ENCODE measurements at places on chromosomes 13 and 19. TPM values are rescaled to one million over a fixed set of nuclear protein-coding genes. Genes with fewer than 3 reads are reported as not detected.

DNA sequence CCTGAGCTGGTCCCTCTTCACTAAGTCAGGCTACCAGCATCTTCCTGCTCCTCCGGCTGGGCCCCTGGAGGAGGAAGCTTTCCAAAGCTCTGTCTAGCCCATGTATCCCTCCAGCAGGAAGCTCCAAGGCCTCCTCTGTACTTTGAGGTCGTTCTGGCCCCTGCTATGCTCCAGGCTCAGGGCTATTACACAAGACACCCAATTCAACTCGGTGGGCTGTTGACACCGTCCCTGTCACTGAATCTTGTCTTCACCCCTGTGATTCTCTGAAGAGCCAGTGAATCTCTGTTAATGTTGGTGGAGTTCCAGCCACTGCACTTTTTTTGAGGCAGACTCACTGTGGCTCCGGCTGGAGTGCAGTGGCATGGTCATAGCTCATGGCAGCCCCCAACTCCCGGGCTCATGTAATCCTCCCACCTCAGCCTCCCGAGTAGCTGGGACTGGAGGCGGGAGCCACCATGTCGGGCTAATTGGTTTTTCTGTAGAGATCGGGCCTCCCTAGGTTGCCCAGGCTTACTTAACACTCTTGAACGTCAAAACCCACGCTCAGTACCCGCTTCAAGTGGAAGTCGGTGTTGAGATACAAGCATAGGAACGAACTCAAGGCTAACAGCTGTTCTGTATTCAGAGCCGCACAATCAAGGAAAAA, 512 bp upstream of the REX1BD start:
- no peak for DNase-seq

GRCh38 chr13:112916296-112916695, 52.7 kb upstream of the MCF2L start:
- no peak for DNase-seq

GRCh38 chr13:76175961-76176725, 540.0 kb downstream of the LMO7 start:
- DNase-seq, result no peak

GRCh38 chr13:76319921-76320320, 566.3 kb downstream of the KCTD12 start:
- no peak for DNase-seq

DNA sequence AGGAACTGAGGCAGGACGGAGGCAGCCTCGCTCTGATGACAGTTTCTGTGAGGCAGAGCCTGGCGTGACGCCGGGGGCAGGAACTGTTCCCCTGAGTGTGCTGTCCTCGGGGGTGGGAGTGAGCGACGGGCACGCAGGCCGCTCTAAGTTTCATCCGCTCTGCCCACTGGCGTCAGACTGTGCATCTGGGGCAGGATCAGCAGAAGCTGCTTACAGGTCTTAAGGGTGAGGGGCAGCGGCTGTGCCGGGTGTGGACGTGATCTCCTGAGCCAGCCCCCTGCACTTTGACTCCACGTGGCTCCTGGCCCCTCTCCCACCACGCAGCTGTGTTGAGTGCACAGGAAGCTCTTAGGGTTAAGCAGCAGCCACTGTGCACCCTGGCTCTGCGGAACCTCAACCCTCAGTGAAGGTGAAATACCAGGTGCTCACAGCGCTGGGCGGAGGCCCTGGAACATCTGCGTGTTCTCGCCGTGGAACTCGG, 1.5 kb downstream of the GRK1 start:
- DNase-seq, result no peak

- no peak for DNase-seq
Measured at GRCh38 chr13:75645141-75645540, 9.0 kb downstream of the LMO7 start.

DNA sequence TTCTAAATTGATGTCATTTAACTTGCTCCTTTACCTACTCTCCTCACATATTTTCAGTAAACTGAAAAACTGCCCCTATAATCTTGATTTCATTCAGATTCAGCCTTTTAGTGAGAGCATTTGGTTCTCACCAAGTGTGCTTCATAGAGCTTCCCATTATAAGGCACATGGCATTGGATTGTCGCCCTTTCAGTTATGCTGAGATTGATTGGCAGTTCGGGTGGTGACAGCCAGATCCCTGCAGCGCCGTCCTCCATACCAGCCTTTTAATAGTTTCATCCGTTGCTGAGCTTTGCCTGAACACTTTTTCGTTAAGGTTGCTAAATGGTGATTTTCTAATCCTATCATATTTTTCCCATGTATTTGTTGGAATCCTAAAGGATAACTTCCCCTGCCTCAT, 80.4 kb downstream of the DHRS12 start:
- DNase-seq, result no peak

Gene PEAK3
- polyA plus RNA-seq, result 0.04 TPM

Gene GJB2
- polyA plus RNA-seq, result 4.5 TPM
